ENCODE measurements at places on chromosomes 16 and 17. TPM values are rescaled to one million over a fixed set of nuclear protein-coding genes. Genes with fewer than 3 reads are reported as not detected.

DNA sequence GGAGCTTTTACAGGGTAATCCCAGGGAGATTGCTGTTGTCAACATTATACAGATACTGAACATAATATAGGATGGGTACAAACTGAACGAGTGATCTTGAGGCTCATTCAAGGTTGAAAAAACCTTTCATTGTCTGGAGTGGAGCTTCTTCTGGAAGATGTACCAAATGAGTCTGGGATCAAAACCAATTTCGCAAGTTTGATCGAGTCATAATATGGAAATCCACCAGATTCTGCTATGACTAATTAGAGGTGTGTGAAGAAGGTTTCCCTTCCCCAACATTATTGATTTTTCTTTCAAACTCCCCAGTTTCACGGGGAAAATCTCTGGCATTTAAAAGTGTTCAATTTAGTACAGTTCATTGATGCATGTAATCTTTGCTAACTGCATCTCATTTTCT lies 324.1 kb downstream of the ZFHX3 start:
- no peak for DNase-seq

- DNase-seq, result no peak
Observed at GRCh38 chr16:9820476-9821246, 361.6 kb downstream of the GRIN2A start.

GRCh38 chr17:71558901-71559300 lies 561.9 kb upstream of the SOX9 start:
- DNase-seq, result no peak

GRCh38 chr17:40442392-40443195 lies 656 bp upstream of the IGFBP4 start:
- DNase-seq, result no peak

GRCh38 chr16:64933885-64934284 lies 188.0 kb downstream of the CDH11 start:
- no peak for DNase-seq

GRCh38 chr16:8887952-8888560 lies 5.9 kb downstream of the LITAFD start:
- DNase-seq, result no peak

Gene PEX12
- 8.5 TPM for total RNA-seq

Gene PARD6A
- 7.4 TPM for total RNA-seq

Gene TMC5
- not detected for total RNA-seq

Gene SPDYE4
- not detected for total RNA-seq

Gene ANKFN1
- not detected for total RNA-seq

Measured in CD4-positive, alpha-beta memory T cell (primary cell).